NCI-H510A treated with DMSO at 0.1 percent for 48 hours (cell line): ENCODE measurements at places on chromosomes 16 and 17.

DNA sequence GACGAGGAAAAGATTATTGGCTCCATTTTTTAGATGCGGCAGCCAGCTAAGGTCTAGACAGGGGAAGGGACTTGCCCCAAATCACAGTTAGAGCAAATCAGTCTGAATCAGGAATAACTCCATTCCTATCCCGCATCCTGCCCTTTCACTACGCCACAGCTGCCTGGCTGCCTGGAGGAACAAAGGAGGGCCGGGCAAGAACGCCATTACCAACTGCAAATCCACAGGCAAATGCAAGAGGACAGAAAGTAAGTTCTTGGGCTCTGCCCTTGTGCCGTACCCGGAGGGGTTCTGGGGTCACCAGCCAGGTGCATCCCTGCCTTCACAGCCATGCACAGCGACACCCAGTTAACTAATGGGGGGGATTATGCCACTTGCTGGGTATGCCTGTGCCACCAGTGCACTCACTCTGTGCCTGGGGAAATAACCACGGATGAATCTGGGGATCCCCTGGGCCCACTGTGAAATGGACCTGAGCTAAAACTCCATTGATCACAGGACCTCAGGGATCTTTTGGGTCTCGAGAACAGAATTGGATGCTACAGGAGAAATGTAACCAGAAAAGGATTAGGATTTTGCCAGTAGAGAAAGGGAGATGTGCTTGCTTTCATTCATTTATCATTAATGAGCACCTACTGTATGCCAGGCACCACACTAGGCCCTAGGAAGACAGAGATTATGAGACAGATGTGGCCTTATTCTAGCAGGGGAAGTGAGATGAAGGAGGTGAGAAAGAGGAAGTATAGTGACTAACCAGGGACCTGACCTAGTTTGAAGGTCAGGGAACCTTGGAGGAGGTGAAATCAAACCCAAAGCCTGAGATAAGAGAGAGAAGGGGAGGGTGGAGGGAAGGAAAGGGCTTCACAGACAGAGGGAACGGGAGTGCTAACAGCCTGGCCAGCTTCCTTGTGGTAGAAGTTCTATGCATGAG is 17.7 kb downstream of the BCL7C start:
- peak; percentile 83 for DNase-seq

- no peak for DNase-seq
Observed at GRCh38 chr17:61338874-61339478, 60.7 kb upstream of the TBX2 start.

DNA sequence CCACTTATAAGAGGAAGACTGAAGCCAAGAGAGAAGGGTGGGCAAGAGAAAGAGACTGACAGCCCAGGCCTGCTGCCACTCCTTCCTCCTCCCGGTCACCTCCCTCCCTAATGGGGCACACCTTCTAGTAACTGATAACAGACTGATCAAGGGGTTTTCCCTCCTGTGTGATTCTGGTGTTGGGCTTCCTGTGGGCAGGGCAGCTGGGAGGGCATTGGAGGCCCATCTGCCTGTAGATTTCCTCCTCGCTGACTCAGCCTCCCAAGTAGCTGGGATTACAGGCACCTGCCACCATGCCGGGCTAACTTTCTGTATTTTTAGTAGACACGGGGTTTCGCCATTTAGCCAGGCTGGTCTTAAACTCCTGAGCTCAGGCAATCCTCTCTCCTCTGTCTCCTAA is 16.2 kb downstream of the CA4 start:
- DNase-seq = no peak

DNA sequence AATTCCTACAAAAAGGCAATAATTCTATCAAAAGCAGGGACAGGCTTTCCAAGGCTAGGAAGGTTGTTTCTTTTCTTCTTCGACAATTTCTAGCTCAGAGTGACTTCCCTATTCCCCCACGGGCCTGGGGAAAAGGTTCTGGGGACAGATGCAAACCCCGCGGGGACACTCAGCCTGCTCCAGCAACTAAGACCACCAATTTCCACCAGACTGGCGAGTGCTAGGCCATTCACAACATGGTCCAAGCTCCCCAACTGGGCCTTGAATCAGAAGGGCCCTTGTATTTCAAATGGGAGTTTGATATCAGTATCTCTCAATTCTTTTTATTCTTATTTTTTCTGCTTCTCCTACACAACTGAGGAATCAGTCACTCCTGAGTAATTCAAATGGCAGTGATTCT is 86.7 kb downstream of the USP31 start:
- DNase-seq = no peak

DNA sequence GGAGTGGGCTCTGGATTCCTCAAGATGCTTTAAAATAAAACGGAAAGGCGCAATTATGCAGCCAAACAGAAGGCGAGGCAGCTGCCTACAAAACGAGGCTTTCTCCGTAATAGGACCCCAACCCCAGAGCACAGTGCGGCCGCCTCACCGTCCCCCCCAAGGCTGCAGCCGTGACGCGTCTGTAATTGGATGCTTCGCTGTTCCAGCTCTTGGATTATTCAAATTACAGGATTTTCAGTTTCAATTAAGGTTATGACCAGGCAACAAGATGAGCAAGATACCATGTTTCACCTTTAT is 37.3 kb upstream of the ABR start:
- no peak for DNase-seq

DNA sequence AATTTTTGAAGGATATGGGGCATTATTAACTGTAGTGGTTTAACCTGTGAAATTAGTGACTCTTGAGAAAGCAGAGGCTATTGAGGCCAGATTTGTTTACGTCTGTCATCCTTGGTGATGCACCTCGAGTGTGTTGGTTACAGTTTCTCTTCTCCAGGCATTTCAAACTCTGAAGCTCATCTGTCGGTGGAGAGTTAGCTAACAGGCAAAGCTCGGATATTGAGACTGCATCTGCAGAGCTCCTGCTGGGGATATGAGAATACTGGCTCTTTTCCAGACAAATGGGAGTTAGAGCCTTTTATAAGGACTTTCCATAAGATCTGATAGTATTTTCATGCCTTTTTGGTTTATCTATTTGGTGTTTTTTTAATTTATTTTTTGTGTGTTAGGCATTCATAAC is 6.7 kb downstream of the CLEC16A start:
- DNase-seq = no peak

DNA sequence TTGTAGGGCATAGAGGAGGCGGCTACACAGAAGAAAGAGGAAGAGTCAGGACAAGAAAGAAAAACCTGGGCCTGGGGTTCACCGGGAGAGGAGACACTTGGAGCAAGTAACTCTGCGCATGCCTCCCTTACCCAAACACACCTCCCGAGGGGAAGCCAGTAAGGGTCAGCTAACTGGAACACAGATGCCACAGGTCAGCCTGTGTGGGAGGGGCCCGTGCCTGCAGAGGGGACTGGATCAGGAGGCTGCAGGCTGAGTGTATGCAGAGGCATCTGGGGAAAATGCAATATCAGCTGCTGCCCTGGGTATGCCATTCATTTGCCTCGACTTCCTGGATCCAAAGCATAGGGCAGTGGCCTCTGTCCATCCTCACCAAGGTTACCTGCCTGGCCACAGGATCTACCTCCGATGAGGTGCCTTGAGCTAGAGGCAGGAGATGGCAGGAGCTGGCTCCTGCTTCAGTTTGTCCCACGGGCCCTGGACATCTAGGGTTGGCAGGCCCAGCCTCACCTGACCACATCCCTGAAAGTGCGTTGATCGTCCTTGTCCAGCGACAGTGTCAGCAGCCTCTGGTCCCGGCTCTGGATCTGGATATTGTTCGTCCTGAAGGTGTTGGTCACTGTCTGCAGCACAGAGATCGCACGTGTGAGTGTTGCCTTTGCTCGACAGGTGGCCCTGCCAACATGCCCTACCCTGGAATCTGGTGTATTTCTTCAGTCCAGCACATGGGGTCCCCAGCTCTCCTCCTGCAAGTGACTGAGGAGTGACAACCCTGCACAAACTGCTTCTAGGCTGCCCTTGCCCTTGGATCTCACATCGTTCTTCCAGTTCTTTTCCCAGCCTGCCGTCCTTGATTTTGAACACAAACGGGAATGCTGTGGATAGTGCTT is 4.6 kb upstream of the MFSD6L start:
- DNase-seq = no peak

DNA sequence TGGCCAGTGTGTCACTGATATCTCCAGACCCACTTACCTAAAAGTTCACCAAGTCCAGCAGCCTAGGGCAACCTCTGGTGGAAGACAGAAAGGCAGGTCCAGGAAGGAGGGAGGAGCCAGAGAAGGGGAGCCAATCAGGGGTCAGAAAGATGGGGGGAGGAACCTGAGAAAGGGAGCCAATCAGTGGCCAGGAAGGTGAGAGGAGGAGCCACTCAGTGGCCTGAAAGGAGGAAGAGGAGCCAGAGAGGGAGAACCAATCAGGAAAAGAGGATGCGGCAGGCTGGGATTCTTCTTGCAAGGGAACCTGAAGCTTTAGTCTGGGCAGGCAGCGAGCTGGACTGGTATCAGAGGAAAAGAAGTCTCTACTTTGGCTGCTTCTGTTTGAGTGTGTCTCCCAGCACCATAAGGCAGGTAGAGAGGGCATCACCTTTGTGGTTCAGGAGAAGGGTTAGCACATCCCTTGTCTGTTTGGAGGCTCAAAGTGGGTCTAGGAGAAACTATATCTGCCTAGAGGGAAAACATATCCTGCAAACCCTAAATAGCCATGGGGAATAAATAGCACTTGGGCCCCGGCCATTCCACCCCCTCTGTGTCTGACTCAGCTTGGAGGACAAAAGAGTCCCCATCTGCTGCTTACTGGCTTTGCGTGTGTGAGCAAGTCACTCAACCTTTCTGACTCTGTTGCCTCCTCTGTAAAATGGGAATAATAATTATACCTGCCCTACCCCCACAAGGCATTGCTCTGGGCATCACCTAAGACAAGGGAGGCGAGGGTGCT is 43.4 kb upstream of the CRHR1 start:
- DNase-seq = peak; percentile 23

- DNase-seq = no peak
Observed at GRCh38 chr16:80806927-80807340, 2.5 kb upstream of the CDYL2 start.

DNA sequence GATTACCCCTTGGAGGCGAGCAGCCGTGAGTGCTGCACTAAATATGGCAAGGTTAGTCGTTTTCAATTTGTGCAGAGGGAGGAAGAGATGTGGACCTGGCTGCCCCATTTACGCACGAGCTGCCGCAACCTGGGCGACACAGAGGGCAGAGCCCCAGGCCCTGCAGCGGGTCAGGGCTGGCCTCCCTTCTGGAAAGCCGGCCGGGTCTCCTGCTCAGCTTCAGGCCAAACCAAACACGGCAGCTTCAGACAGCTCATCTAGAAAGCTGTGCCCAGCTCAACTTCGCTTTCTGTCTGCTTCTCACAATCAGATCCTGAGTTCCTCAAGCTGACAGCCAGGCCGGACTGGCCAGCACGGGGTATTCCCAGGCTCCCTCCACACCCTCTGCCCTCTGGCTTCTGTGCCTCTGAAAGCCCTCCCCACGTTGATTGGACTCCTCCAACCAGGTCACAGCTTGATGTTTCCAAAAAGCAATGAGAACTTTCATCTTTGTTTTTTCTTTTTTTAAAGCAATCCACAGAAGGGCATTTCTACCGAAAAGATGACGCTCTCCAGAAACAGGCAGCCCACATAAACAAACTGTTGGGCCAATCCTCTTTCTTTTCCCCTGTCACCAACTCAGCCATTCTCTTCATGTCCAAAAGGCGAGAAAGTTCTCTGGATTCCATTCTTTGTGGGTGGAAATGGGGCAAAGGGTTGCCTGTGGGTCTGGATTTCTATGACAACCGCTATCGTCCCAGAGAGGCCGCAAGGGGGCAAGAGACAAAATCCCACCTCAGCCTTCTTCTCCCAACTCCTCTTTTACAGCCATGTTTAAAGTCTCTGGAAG is 189.0 kb downstream of the ZFHX3 start:
- DNase-seq = no peak

GRCh38 chr16:10590342-10590741 is 9.9 kb upstream of the EMP2 start:
- no peak for DNase-seq

- no peak for DNase-seq
Observed at GRCh38 chr17:82957469-82957795, 117.6 kb upstream of the ZNF750 start.

- no peak for DNase-seq
Observed at GRCh38 chr17:59416184-59416583, 84.7 kb downstream of the YPEL2 start.

DNA sequence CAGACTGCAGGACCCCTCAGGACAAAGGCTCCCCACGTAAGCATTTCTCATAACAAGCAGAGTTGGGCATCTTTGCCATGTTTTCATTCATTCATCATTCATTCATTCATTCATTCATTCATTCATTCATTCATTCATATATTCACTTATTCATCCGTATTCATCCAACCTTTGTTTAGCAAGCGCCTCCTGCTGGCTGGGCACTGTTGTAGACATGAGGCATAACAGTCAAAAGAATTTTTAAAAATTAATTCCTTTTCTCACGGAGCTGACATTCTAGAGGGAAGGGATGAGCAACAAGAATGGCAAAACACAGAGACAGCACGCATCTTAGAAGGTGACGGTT is 351.7 kb upstream of the TNRC6C start:
- DNase-seq = no peak

GRCh38 chr17:11138023-11138422 is 103.0 kb upstream of the SHISA6 start:
- no peak for DNase-seq

DNA sequence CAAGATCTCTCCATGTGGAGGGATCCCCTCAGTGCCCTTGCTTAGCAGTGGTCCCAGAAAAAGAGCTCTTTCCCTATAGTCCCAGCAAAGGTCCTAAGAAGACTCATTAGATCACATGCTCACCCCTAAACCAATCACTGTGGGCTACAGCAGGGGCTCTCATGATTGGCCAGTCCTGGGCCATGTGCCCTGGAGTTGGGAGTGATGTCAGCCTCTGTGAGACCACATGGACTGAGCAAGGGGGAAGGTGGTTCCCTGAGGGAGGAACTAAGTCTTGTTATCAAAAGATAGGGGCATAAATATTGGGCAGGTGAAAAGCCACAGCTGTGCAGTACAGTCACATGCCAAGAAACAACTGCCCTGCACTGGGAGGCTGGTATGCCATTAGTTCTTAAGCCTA is 51.3 kb downstream of the SCNN1B start:
- DNase-seq = no peak

GRCh38 chr16:76705892-76706291 is 428.7 kb downstream of the CNTNAP4 start:
- no peak for DNase-seq

DNA sequence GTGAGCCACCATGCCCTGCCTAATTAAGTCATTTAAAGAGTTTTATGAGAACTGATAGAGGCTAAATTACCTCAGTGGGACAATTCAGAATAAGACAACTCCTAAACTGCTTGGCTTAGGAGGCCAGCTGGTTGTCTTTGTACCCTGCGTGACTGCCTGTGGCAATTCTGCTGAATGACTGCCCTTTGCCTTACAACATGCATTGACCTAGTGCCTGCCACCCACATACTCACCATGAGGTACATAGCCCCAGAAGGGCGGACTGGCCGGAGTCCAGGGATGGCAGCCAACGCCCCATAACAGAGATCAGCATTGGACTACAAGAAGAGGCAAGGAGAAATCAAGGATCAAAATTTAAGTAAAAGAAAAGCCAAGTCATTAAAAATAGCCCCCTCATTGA is 7.3 kb downstream of the TAT start:
- DNase-seq = no peak
